ENCODE measurements at places on chromosomes 6 and 20.
A peak's percentile ranks its signal among the peaks of the same experiment; 100 is the strongest.

DNA sequence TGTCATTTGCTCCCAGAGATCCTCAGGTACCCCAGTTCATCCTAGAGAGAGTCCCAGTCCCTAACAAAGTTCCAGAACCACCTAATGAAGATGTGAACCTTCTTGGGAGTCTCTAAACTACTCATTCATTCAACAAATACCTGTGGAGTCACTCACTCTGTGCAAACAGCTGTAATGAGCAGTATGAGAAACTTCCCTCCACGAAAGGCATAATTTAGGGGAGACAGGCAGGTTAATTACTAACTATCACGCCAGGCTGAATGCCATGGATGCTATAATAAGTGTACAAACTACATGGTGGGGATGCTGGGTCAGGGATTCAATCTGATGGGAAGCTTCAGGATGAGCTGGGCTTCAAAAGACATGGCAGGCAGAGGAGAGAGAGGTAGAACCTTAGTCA lies 70.1 kb upstream of the AFDN start:
- DNase-seq = no peak

GRCh38 chr20:40582531-40582930 lies 106.5 kb downstream of the MAFB start:
- DNase-seq = no peak

DNA sequence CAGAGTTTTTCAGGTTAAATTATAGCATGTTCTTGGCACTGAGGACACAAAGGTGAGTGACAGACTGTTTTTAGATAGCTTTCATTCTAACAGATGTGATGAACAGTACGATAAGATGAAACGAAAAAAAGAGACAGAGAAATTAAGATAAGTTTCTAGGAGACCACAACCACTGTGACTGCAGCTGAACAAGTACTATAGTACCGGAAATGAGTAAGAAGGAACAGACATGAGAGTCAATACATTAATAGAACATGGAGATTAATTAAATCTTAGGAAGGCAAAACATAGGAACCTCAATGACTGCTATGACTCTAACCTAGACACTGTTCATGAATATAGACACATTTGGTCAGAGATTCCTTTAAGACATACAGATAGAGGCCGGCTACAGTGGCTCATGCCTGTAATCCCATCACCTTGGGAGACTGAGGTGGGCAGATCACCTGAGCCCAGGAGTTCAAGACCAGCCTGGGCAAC lies 40.2 kb downstream of the HBS1L start:
- no peak for DNase-seq

GRCh38 chr6:150346346-150346745 lies 22.5 kb upstream of the IYD start:
- DNase-seq = peak; percentile 23

GRCh38 chr6:109237077-109237985 lies 142.0 kb downstream of the CEP57L1 start:
- DNase-seq = peak; percentile 88

DNA sequence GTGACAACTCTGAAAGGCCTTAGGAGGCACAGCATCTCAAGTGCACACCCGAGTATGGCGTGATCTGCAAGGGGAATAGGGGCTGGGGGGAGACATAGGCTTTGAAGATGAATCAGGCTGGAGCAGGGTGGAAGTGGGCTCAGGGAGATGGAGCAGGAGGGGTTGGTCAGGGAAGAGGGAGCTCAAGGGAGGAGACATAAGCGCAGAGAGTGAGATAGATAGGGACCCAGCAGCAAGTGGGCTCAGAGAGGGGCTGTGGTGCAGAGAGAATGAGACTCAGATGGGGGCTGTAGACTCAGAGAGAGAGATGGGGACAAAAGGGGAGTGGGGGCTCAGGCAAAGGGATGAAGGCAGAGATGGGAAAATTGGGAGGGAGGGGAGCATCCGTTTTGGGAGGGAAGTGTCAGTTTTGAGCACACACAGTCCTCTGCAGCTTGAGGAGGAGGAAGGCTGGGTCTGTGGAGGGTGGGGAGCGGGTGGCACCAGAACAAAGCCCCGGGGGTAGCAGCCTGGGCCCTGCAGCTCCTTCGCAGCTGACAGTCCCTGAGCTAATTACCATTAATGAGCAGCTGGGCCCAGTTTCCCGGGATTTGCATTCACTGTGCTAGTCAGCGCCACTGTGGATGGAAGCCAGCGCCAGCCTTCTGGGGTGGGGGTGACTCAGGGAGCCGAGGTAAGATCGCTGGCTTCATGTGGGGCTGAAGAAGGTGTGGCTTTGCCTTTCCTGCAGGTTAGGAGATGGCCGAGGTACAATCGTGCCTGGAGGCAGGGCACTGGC lies 18.7 kb downstream of the SRXN1 start:
- no peak for DNase-seq

- no peak for DNase-seq
Observed at GRCh38 chr20:59629141-59630045, 25.1 kb downstream of the PHACTR3 start.

DNA sequence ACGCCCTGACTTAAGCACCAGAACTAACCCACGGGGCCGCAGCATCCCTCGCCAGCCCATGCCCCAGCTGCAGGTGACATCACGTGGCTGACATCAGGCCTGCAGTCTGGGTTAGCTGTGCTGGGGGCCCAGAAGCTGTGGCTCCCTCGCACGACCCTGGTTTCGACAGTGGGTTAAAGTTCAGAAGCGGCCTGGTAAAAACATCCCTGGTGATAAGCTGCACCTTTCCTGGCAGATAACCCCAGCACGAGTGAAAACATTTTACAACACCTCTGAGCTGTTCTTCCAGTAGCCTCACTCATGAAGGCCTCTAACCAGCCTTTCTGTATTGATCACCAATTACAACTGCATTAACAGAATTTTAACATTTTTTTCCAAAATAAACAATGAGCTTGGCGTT lies 136.4 kb upstream of the RREB1 start:
- DNase-seq = no peak

DNA sequence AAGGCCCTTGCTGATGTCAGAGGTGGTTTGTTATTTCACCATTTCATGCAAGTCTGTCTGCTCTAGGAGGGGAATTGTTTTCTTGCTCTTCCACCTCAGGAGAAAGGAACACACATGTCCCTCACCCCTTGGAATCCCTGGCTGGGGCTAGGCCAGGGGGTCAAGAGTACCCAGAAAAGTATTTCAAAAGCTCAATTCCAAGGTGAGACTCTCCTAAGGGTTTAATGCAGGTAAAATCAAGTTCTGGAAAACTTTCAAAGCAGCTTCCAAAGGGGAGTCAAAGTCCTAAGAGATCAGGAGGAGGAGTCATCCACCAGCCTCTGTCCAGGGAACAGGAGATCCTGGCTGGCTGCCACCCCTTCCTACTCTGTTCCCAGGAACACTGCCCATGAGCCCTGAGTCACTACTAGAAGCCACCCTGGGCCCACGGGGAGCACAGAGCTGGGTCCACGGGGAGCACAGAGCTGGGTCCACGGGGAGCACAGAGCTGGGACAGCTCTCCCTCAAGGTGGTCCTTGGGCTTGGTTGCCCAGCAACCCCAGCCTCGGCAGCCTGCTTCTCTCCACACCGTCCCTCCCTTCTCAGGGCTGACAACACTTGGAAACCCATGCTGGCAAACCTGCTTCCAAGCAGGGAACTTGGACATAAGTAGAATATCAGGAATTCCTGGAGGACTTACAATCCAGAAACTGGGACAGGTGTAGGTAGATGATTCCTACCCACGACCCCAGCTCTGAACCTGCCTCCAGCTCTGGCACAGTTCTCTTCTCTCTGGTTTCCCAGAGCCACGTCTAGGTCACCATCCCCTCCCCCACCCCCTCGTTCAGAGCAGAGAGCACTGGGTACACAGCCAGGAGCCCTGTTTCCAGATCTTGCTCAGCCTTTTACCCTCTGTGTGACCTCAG lies 35.3 kb upstream of the CDKN1A start:
- DNase-seq = peak; percentile 96

DNA sequence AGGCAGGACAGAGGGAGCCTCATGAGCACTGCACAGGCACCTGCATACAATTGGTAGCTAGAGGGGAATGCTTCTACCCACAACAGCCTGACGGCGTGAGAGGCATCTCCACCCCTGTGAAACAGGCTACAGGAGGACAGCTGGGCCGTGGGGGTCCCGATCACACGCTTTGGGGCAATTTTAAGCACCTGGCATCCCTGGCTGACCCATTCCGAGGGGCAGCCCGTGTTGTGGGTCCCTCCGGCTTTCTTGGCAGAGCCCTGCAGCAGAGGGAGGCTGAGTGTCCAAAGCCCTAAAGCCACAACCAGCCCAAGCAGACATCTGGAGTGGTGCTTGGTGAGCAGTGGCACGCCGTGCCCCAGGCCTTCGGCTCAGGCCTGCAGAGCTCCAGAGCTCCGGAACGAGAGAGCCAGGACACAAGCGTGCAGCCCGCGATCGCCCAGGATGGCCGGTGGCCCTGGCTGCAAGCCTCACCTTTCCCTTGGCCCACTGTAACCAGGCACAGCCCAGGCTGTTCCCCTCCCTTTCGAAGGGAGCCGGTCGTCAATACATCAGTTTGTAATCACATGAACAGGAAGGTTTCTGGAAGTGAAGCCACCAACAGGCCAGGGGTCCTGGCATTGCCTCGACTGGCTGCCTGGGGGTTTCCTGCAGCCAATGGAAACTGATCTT lies 81.4 kb downstream of the DLL1 start:
- no peak for DNase-seq

Measured in fibroblast of mammary gland (primary cell).